ENCODE measurements at places on chromosomes 13 and 19.

DNA sequence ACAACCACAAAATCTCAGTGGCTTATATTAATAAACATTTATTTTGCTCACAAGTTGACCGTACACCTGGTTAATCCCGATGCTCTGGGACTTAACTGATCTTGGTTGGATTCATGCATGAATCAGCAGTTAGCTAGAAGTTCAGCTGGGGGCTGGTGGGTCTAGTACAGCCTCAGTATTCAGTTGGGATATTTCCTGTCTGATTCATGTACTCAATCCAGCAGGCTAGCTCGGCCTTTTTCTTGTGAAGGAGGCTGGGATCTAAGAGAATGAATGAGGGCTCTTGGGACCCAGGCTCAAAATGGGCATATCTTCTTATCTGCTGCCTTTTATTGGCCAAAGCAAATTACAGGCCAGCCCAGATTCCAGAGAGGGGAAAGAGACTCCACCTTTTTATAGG is 178.8 kb downstream of the KCTD12 start:
- DNase-seq = no peak

- DNase-seq = no peak
These were observed 27.2 kb downstream of the COL4A2 start for GRCh38 chr13:110334256-110334655.

GRCh38 chr13:112245179-112245724 is 130.9 kb upstream of the SPACA7 start:
- DNase-seq = no peak

- DNase-seq = no peak
These were observed 28.9 kb downstream of the ARL11 start for GRCh38 chr13:49657241-49657641.

GRCh38 chr13:99196466-99197116 is 4.1 kb upstream of the UBAC2 start:
- DNase-seq = no peak

DNA sequence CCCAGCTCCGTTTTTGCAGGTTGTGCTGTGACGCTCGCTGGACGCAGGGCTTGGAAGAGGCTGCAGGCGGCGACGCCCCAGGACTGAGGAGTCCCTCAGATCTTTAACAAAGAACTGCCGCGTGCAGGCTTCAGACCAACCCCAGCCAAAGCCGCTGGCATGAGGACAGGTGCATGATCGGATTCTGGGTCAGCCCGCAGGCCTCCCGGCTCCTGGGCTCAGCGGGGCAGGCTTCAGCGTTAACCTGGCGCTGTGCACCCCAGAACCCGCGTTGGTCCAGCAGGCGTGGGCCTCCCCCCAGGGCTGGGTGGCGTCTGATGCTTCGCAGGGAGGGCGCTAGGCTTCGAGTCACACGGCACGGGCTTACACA is 920 bp upstream of the TIMM13 start:
- no peak for DNase-seq

DNA sequence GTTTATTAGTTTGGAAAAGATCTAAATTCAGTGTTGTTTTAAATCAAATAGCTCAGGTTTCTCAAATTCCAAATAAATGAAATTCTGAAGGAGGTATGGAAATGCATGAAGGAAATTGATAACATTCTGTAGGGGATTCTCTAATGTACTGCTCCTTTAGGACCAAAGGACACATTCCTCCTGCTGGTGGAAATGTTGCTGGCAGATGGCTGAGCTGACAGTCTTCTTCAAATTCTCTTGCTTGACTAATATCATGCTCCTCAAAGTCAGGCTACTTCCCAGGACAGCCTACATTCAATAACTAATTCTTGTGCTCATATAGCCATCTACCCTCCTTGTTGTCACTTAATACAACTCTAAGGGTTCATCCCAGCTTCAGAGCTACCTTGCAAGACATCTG is 1118.5 kb downstream of the PCDH9 start:
- DNase-seq = no peak

- DNase-seq = no peak
These were observed 23.5 kb upstream of the GARRE1 start for GRCh38 chr19:34230820-34231219.

DNA sequence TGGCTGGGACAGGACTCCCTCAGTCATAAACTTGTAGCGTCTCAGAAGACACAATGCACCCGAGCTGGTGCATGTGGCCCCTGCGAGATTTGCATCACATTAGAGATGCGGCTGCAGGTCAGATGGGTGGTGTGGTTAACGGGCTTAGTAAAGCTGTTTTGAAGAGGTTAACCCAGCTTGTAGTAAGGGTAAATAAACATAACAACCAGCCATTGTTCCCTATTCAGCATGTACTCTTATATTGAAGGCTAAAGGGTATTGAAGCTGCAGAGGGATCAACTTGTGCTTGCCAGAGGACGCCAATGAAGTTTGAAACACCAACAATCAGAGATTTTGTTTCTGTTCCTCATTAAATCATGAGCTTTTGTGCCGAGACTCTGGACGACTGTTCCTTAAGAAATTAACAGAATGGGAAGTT is 79.4 kb downstream of the ZIC5 start:
- no peak for DNase-seq

DNA sequence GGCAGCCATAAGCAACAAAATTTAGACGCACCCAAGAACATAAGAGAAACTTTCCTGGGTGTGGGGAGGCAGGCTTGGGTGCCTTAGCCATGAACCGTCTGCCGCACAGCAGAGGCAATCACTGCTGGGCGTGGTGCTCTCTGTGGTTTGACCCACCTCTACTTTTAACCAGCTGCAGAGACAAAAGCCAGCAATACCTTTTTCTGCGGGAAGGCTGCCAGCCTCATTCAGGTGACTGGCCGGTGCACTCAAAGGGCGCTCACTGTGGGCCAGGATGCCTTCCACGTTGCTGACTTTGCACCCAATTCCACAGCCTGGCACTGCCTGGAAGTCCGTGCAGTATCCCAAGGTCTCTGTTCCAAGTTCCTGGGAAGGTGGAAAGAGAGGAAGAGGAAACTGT is 69.1 kb downstream of the ATP7B start:
- DNase-seq = no peak

DNA sequence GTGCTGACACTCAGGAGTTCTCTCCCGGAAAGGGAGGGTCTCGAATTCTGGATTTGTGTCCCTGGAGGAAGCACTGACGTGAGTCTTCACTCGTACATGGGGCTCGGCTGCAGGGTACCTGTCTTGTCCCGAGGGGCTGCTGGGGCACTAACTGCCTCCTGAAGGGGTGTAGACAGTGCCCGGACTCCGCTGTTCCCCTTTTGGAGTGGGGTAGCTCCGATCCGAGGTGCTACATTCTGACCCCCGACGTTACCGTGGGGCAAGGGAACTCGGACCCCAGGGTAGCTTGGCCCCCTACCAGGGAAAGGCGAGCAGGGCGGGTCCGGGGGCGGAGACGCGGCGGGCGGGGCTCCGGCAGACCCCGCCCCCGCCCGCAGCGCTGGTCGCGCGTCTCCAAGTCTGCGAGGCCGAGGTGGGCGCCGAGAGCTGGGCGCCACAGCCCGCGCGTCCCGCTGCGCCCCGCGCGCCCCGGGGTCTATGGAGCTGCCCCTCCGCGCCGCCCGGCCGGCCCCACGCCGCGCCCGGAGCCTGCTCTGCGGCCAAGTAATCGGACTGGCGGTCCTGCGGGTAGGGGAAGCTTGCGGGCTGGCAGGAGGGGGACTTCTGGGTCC is at the start of gene NPAS1:
NPAS1 (plus strand) TSS at position 407 of the 611 bp plus-strand sequence. CDS start 1,211 bp downstream, outside the sequence.
- no peak for DNase-seq

DNA sequence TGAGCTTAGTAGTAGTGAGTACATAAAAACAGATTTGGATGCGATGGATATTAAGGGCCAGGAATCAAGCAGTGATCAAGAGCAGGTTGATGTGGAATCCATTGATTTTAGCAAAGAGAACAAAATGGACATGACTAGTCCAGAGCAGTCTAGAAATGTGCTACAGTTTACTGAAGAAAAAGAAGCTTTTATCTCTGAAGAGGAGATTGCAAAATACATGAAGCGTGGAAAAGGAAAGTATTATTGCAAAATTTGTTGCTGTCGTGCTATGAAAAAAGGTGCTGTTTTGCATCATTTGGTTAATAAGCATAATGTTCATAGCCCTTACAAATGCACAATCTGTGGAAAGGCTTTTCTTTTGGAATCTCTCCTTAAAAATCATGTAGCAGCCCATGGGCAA is 11.4 kb downstream of the CHAMP1 start:
- DNase-seq = no peak

- no peak for DNase-seq
These were observed 25.1 kb downstream of the RFX1 start for GRCh38 chr19:13981021-13981420.

DNA sequence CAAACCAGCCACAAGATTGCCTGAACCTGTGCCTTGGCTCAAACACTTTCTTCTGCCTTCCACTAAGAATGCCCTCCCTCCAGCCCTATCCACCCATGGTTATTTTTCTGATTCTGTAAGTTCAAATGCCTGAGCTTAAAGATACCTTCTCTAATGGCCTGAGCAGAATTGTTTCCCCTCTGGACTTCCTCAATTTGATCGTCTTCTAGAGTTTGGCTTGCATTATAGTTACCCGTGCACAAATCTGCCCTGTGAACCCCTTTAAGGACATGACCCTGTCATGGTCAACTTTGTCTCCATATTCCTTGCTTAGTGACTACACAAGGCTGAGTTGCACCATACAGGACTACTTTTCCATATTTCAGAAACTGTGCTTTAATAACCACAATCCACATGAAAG is 481.0 kb downstream of the FOXO1 start:
- no peak for DNase-seq

DNA sequence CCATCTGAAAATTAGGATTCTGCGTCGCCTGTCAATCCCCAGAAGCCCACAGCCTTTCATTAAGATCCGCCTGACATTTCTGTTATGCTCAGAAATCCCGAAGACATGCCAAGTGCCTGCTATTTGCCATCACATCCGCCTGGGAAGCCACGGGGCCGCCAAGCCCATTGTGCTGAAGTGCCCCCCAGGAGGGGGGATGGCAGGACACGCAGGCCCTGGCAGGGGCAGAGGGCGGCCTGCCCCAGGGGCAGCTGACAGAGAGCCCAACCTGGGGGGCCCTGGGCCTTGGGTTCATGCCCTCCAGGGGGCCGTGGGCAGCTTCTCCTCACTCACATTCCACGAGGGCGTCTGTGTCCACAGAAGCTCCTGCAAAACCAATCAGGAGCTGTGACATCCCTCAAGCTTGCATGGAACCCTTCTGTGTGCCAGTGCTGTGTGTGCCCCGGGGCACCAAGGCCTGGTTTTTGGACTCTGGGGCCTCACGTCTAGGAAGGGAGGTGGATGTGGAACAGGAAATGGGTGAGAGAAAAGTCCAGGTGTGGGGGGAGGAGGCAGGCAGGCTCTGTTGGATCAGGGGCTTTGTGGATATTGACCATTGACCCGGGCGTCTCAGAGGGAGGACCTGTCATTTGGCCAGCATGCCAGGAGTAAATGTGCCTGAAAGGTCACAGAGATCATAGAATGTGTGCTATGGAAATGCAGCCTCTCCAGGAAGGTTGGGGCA is 122.9 kb downstream of the URI1 start:
- no peak for DNase-seq

- DNase-seq = no peak
These were observed 129.8 kb downstream of the KCTD12 start for GRCh38 chr13:76756451-76756850.

- DNase-seq = no peak
These were observed 250.7 kb downstream of the KCTD12 start for GRCh38 chr13:76635232-76636230.

DNA sequence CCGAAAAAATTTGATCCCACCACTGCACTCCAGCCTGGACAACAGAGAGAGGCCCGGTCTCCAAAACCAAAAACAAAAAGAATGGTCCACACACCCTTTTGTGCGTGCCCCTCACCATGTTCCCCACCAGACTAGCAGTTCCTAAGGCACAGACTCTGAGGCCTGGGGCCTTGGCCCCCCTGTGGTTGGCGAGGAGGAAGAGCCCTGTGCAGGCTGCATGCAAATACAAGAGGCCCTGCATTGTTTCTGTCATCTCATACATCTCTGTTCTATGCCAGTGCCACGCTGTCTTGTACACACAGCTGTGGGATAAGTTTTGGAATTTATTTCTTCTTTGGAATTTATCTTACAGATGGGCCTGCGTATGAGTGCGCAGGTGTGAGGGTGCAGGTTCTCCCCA is 4.7 kb upstream of the YJEFN3 start:
- DNase-seq = no peak

GRCh38 chr13:30362869-30363268 is 55.5 kb upstream of the KATNAL1 start:
- DNase-seq = no peak

DNA sequence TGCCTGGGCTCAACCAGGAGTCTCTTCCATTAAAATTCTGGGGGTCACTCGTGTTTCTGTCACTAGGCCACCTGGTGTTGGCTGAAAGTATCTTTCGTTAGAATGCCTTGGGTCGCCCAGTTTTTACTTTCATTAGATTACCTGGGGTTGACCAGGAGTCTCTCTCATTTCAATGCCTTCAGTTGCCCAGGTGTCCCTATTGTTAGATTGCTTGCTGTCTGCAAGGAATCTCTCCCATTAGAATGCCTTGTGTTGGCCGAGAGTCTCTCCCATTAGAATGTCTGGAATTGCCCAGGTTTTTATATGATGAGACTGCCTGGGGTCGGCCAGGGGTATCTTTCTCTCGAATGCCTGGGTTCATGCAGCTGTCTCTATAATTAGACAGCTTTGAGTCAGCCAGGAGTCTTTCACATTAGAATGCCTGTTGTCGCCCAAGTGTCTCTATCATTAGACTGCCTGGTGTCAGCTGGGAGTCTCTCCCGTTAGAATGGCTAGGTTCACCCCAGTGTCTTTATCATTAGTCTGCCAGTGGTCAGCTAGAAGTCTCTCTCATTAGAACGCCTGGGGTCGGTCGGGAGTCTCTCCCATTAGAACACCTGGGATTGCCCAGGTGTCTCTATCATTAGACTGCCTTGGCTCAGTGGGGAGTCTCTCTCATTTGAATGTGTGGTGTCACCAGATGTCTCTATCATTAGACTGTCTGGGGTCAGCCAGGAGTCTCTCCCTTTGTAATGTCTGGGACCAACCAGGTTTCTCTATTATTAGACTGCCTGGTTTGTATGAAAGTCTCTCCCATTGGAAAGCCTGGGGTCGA is 1446.8 kb downstream of the UQCRFS1 start:
- no peak for DNase-seq

- DNase-seq = no peak
These were observed 5.3 kb upstream of the PROZ start for GRCh38 chr13:113152984-113153809.

DNA sequence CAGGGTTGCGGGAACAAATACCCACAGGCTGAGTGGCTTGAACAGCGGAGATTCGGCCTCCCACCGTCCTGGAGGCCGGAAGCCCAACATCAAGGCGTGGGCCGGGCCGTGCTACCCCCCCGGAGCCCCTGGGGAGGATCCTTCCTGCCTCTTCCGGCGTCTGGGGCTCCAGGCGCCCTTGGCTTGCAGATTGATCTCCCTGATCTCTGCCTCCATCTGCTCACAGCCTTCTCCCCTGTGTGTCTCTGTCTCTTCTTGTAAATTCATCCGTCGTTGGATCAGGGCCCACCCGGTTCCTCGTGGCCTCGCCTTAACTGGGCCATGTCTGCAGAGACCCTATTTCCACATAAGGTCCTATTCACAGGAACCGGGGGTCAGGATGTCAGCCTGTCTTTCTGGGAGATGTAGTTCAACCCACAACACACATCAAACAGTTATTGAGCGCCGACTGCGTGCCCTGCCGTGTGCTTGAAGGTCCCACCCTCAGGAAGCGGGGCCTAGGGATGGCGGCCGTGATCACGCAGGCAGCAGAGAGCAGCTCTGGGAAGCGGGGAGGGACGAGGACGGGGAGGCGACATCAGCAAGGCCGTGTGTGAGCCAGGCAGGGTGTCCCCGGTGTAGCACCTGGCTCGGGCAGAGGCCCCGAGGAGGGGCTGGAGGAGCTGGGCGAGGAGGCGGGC is 21.3 kb downstream of the HCN2 start:
- DNase-seq = peak; percentile 70
